ENCODE measurements at places on chromosomes 5 and 9. TPM values are rescaled to one million over a fixed set of nuclear protein-coding genes. Genes with fewer than 3 reads are reported as not detected.

GRCh38 chr5:131644370-131644769 is 9.3 kb upstream of the RAPGEF6 start:
- H3K4me1 ChIP-seq = peaks cover 18% of the 10 kb centered on the region
- H3K27ac ChIP-seq = no peak overlapping the region
- no peaks in the 10 kb centered on the region for H3K27me3 ChIP-seq
- no peak for DNase-seq
- no peak overlapping the region for H3K4me3 ChIP-seq

GRCh38 chr9:137136881-137137607 is 1.9 kb upstream of the GRIN1 start:
- H3K27ac ChIP-seq = no peak overlapping the region
- DNase-seq = no peak
- H3K4me3 ChIP-seq = no peak overlapping the region
- peaks cover 47% of the 10 kb centered on the region for H3K27me3 ChIP-seq

GRCh38 chr5:29899583-29899982 is 1293.9 kb upstream of the CDH6 start:
- no peak overlapping the region for H3K27ac ChIP-seq
- no peaks in the 10 kb centered on the region for H3K36me3 ChIP-seq
- DNase-seq = no peak

DNA sequence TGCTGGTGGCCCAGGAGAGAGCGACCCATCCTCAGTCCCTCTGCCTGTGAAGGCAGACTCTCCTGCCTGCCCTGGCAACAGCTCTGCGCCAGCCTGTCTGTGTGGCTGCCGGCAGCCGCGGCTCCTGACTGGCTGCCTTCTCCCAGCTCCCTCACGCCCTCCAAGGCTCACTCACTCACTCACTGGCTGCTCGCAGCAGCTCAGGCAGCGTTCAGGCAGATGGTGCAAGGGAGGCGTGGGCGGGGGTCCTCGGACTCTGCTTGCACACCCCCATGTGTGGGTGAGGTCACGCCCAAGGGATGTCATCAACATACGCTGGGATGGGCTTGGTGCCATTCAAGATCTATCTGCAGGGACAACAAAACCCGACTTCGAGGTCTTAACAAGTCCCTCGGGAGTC is 66.7 kb downstream of the DAB2IP start:
- no peaks in the 10 kb centered on the region for H3K36me3 ChIP-seq
- H3K27me3 ChIP-seq = no peaks in the 10 kb centered on the region
- H3K4me1 ChIP-seq = no peaks in the 10 kb centered on the region
- H3K4me3 ChIP-seq = no peak overlapping the region
- no peak for DNase-seq
- no peak overlapping the region for H3K27ac ChIP-seq

- peak overlapping the region; percentile 43 for H3K4me3 ChIP-seq
- peaks cover 50% of the 10 kb centered on the region for H3K4me1 ChIP-seq
- no peak overlapping the region for H3K27ac ChIP-seq
- DNase-seq = peak; percentile 45
Observed at GRCh38 chr5:137737349-137738131, 1.7 kb upstream of the KLHL3 start.

DNA sequence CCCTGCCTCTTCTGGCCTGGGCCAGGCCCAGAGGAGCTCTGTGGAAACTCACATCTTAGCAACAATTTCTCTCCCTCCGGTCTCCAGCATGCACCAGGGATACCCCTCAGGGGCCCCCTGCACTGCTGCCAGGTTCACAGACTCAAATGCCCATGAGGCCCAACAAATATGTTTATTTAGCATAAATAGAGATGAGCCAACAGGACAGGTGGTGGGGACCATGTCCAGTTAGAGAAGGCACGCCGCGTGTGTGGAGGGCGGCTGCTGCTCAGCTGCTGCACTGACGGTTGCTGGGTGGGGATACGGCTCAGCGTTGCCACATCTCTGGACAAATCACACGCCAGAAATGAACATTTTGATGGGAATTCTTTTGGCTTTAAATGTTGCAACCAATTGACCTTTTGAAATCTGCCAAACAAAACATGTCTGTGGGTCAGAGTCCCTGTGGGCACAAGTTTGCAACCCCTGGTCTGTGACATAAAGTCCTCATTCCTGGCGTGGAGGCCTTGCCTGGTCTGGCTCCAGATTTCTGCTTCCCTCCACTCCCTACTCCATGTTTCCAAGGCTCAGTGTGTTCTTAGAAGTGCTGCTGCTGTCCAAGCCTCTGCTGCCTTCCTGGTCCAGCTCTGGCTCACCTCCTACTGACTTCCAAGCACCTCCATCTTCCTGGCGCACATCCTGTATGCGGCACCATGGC is 88.9 kb downstream of the AMBP start:
- DNase-seq = no peak
- H3K36me3 ChIP-seq = no peaks in the 10 kb centered on the region
- no peaks in the 10 kb centered on the region for H3K4me1 ChIP-seq
- no peak overlapping the region for H3K4me3 ChIP-seq

- H3K4me1 ChIP-seq = peaks cover 34% of the 10 kb centered on the region
- no peak overlapping the region for H3K4me3 ChIP-seq
- H3K27me3 ChIP-seq = no peaks in the 10 kb centered on the region
- H3K27ac ChIP-seq = peak overlapping the region; percentile 96
- no peak for DNase-seq
Observed at GRCh38 chr5:140557965-140558364, 692 bp upstream of the SRA1 start.

DNA sequence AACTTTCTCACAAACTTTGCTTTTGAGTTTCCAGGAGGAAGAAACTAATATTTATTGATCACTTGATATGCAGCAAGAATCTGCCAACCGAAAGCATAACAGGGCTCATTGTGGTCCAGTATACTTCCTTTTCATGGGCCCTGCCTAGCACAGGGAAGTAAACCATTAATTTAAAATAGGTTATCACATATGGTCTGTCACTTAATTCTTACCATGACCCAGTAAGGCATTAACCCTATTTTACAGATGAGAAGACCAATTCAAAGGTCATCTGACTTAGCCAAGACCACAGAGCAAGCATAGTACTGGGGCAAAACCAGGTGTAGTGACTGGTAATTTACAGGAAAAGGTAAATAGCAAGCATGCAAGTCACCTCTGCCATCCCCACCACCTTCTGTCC is 336.9 kb upstream of the DMAC1 start:
- no peaks in the 10 kb centered on the region for H3K4me1 ChIP-seq
- H3K36me3 ChIP-seq = no peaks in the 10 kb centered on the region
- no peaks in the 10 kb centered on the region for H3K27me3 ChIP-seq
- H3K4me3 ChIP-seq = no peak overlapping the region

DNA sequence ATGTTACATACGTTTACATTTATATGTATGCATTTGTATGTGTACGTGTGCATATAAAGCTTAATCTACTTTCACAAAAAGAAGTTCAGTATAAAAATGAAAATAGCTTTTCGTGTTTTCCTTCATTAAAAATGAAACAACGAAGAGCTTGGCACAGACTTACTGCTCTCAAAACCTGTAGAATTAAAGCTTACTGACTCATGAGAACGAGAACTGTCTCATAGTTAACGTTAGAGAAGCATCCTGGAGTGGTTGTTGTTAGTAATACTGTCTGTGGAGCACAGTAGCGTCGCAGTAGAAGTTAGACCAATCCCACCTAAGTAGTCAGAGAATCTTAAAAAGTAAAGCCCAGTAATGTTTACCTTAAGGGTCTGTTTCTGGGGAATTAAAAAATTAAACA is 1.3 kb downstream of the MAT2B start:
- no peaks in the 10 kb centered on the region for H3K36me3 ChIP-seq
- no peak for DNase-seq
- peaks cover 45% of the 10 kb centered on the region for H3K4me1 ChIP-seq
- H3K27ac ChIP-seq = peak overlapping the region; percentile 86

- H3K4me1 ChIP-seq = no peaks in the 10 kb centered on the region
- H3K36me3 ChIP-seq = no peaks in the 10 kb centered on the region
- H3K27ac ChIP-seq = no peak overlapping the region
Observed at GRCh38 chr5:142078221-142078620, 30.4 kb upstream of the NDFIP1 start.

- no peaks in the 10 kb centered on the region for H3K27me3 ChIP-seq
- no peak overlapping the region for H3K27ac ChIP-seq
- no peak overlapping the region for H3K4me3 ChIP-seq
- H3K36me3 ChIP-seq = peaks cover 16% of the 10 kb centered on the region
- no peak for DNase-seq
- H3K4me1 ChIP-seq = no peaks in the 10 kb centered on the region
Observed at GRCh38 chr5:75363111-75363510, 26.1 kb downstream of the HMGCR start.

GRCh38 chr9:4435197-4435596 is 55.1 kb upstream of the SLC1A1 start:
- H3K27me3 ChIP-seq = no peaks in the 10 kb centered on the region
- H3K36me3 ChIP-seq = no peaks in the 10 kb centered on the region
- no peak overlapping the region for H3K27ac ChIP-seq
- no peak overlapping the region for H3K4me3 ChIP-seq

- no peaks in the 10 kb centered on the region for H3K36me3 ChIP-seq
- H3K4me1 ChIP-seq = no peaks in the 10 kb centered on the region
- no peak overlapping the region for H3K27ac ChIP-seq
- H3K4me3 ChIP-seq = no peak overlapping the region
- DNase-seq = no peak
Observed at GRCh38 chr5:33491941-33492340, 51.2 kb downstream of the TARS1 start.

- no peaks in the 10 kb centered on the region for H3K36me3 ChIP-seq
- H3K27me3 ChIP-seq = no peaks in the 10 kb centered on the region
- no peaks in the 10 kb centered on the region for H3K4me1 ChIP-seq
- H3K4me3 ChIP-seq = no peak overlapping the region
- no peak for DNase-seq
Observed at GRCh38 chr5:89445106-89445745, 562.2 kb upstream of the MEF2C start.

DNA sequence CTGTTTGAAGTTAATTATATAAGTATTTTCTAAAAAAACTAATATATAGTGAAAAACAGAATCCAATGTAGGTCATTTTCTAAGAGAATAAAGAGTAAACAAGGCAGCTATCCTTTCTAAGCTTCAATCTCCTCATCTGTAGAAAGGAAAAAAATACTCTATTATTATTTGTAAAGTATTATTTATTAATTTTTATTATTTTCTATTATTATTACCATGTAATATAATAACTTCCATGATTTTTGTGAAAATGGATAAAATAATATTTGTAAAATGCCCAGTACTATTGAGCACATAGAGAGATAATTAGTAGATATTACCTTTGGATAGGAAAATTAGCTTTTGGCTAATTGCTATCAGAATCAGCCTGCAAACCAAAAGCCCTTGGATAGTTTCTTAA is 684.4 kb downstream of the MTRR start:
- no peak overlapping the region for H3K4me3 ChIP-seq
- DNase-seq = no peak
- H3K4me1 ChIP-seq = no peaks in the 10 kb centered on the region
- H3K27me3 ChIP-seq = no peaks in the 10 kb centered on the region

DNA sequence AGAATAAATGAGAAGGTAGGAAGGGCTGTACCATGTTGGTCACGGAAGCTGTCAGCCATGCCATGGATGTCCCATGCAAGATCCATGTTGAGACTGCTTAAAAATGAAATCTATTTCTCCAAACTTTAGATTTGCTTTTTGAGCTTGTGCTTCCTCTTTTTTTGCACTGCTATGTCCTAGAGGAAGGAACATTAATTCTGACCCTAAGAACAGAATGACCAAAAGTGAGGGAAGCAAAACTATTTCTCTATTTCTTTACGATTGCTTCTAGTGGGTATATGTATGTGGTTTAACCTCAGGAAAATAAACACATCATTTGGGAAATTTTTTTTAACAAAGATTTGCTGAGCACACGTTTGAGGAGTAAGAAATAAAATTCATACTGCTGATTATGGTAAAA is 84.6 kb downstream of the USP20 start:
- peaks cover 32% of the 10 kb centered on the region for H3K36me3 ChIP-seq
- no peak for DNase-seq
- H3K27me3 ChIP-seq = no peaks in the 10 kb centered on the region
- no peak overlapping the region for H3K27ac ChIP-seq

DNA sequence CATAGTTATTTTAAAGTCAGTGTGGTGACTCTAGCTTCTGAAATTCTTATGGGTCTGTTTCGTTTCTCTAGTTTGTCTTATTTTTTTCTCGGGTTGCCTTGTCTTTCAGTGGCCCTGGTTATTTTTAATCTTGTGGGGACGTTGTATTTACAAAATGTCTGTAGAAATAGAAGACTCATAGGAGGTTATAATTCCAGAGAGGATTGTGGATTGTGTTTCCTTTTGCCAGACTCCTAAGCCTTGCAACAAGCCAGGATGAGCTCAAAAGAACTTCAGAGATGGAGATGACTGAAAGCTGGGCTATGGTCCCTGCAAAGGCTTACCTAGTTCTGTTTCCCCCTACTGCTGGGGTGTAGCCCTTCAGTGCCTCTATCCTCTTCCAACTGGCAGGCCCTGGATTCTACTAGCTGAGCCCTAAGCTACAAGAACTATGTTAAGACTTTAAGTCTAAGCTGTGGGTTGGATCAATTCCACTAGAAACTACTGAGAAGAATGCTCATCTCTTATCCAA is 32.2 kb upstream of the LECT2 start:
- H3K4me1 ChIP-seq = no peaks in the 10 kb centered on the region
- no peak overlapping the region for H3K27ac ChIP-seq
- no peaks in the 10 kb centered on the region for H3K27me3 ChIP-seq
- H3K36me3 ChIP-seq = no peaks in the 10 kb centered on the region

- no peak for DNase-seq
- H3K27ac ChIP-seq = no peak overlapping the region
- H3K4me1 ChIP-seq = peaks cover 11% of the 10 kb centered on the region
- no peak overlapping the region for H3K4me3 ChIP-seq
Observed at GRCh38 chr9:127758843-127759242, 19.6 kb downstream of the SH2D3C start.

GRCh38 chr9:95726756-95727155 is 148.7 kb upstream of the ERCC6L2 start:
- H3K36me3 ChIP-seq = no peaks in the 10 kb centered on the region
- H3K27ac ChIP-seq = no peak overlapping the region
- DNase-seq = peak; percentile 23
- peaks cover 34% of the 10 kb centered on the region for H3K4me1 ChIP-seq
- H3K27me3 ChIP-seq = no peaks in the 10 kb centered on the region

DNA sequence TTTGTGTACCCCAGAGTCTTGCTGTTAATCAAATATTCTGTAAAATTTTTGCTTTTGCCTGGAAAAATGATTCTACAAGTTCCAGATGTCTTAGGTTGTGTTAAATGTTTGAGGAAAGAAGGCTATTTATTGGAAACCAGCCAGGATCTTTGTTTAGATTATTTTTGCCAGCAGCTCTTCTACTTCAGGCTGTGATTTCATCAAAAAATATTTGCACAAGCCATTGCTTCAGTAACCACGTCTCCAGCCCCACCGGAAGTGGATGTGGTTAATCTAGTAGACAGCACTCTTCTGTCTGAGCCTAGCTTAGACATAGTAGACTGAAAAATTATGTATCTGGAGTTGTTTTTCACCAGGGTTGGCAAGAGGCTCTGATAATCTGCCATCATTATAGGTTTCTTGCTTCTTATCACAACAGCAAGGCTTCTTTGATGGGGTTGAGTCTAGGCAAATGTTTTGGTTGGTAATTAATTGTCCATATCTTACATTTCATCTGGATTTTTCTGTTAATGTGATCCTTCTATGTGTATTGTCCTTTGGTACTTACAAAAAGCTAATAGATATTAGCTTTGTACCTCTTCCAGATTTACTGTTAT is 17.1 kb downstream of the KCTD16 start:
- H3K4me1 ChIP-seq = peaks cover 74% of the 10 kb centered on the region
- peak overlapping the region; percentile 13 for H3K4me3 ChIP-seq
- H3K36me3 ChIP-seq = no peaks in the 10 kb centered on the region
- DNase-seq = peak; percentile 75
- H3K27ac ChIP-seq = peak overlapping the region; percentile 40

- H3K4me3 ChIP-seq = no peak overlapping the region
- H3K36me3 ChIP-seq = peaks cover 11% of the 10 kb centered on the region
- no peak for DNase-seq
- no peak overlapping the region for H3K27ac ChIP-seq
- H3K27me3 ChIP-seq = no peaks in the 10 kb centered on the region
Observed at GRCh38 chr9:100324594-100325200, 28.0 kb downstream of the TEX10 start.

The ZDHHC11 gene
- total RNA-seq = 4.5 TPM

The PRELID2 gene
- 1.2 TPM for total RNA-seq

The CSF2 gene
- 409 TPM for total RNA-seq

The GHR gene
- not detected for total RNA-seq

Data from CD8-positive, alpha-beta memory T cell (primary cell).